ENCODE measurements at places on chromosomes 1 and 21. TPM values are rescaled to one million over a fixed set of nuclear protein-coding genes. Genes with fewer than 3 reads are reported as not detected.

- DNase-seq, result no peak
These were observed 2.6 kb upstream of the TMEM240 start for GRCh38 chr1:1542766-1543705.

GRCh38 chr1:65176591-65176990, 28.6 kb downstream of the AK4 start:
- DNase-seq, result no peak

DNA sequence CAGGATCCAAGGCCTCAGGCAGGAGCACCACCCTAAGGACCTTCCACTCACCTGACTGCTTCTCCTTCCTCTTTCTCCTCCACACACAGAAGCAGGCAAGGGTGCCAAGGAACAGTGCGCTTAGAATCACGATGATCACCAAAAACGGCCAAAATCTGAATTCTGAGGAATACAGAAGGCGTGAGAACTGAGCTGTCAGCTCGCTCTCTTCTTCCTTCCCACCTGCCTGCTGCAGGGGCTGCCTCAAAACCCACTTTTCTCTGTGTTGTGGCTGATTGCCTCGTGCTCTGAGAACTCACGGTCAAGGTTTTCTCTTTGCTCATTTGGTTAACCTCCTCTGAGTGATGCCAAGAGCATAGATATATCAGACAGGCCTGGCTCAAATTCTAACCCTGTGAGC, 23.8 kb downstream of the CD244 start:
- DNase-seq, result no peak

DNA sequence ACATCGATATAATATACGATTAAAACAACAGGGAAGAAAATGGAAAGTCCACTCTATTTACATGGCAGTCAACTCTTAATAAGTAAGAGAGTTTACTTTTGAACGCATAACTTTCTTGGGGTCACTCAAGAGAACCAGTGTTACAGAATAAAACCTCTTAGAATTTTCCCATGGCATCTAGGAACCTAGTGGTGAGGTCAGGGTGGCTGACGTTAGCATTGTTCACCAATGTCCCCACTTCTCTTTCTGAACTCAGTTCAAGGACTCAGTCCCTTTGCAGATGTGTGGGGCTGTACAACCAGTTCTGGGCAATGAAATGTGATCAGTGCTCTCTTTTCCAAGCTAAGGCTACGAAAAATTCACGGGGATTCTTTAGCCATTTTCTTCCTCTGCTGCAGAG, 2.6 kb upstream of the RNF2 start:
- no peak for DNase-seq

GRCh38 chr1:200021577-200022238, 5.8 kb upstream of the NR5A2 start:
- no peak for DNase-seq

GRCh38 chr1:111467865-111468716, 5.7 kb upstream of the C1orf162 start:
- DNase-seq, result no peak

GRCh38 chr1:226474443-226475141, 66.7 kb upstream of the PARP1 start:
- DNase-seq, result no peak

GRCh38 chr1:45258059-45258650, 51.8 kb upstream of the ZSWIM5 start:
- DNase-seq, result no peak

DNA sequence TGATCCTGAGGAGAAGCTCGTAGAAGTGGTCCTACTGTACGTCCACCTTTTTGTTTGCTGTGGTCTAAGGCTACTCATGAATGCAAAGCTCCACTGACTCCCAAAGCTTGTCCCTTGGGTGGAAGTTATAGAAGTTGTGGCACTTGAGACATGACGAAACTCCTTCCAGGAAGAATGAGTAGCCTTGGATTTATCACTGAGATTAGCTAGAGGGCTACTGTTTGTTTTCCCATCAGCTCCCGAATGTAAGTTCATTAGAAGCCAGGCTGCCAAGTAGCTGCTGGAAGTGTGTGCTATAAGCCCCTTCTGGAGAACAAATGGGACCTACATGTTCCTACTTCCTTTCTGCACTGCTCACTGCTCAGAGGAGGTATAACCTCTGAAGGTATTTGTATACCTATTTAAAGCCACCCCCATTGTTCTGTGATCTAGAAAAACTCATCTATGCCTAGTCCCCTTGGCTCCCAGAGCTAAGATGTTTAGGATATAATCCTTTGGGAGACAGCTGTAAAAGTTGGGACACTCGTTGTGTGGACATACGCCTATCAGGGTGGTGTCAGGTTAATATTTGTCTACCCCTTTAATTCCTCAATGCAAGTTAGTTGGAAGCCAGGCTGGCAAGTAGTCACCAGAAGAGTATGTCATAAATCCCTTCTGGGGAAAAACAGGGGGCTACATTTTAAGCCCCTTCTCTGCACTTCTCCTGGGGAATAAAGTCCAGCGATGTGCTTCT, 72.9 kb downstream of the SCMH1 start:
- no peak for DNase-seq

DNA sequence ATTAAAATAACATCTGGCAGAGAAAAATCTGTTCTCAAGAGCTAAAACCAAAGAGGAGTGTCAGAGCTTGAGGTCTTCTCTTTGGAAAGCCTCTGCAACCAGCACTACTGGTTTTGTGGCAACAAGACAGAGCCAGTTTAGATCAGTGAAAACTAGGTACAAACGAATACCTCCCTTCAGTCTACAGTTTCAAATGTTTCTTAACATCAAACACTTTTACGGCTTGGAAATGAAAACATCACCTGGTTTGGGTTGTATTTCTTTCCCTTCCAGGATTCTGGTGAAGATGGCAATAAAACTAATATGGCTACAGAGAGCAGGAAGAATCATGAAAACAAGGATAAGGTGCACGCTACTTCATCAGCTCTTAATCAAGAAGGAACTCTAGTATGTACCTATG, 339.4 kb upstream of the ESRRG start:
- no peak for DNase-seq

The SPATA46 gene
- total RNA-seq, result not detected

The SERPINC1 gene
- 1,767 TPM for total RNA-seq

The KCNJ15 gene
- 1.1 TPM for total RNA-seq
